ENCODE measurements at places on chromosomes 1 and 21.
A peak's percentile ranks its signal among the peaks of the same experiment; 100 is the strongest.

DNA sequence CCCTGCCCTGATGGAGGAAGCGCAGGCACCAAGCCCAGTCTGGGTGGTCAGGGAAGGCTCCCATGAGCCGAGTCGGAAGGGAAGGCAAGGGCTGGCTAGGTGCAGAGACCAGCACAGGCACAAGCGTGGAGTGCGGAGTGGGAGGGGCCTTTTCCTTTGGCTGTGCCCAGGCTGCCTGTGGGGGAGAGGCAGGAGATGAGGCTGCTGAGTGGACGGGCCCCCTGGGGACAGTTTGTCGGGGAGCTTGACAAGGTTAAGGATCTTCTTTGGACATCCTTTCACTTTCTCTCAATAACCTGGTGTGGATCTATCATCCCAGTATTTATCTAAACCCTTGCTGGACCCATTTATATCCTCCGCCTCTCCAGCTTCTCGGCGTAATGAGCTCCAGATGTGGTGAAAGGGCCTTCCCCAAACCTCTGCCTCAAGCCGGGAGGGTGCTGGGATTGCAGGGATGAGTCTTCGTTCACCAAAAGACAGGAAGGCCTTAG, 42.9 kb downstream of the EPHB2 start:
- DNase-seq, result peak; percentile 64

DNA sequence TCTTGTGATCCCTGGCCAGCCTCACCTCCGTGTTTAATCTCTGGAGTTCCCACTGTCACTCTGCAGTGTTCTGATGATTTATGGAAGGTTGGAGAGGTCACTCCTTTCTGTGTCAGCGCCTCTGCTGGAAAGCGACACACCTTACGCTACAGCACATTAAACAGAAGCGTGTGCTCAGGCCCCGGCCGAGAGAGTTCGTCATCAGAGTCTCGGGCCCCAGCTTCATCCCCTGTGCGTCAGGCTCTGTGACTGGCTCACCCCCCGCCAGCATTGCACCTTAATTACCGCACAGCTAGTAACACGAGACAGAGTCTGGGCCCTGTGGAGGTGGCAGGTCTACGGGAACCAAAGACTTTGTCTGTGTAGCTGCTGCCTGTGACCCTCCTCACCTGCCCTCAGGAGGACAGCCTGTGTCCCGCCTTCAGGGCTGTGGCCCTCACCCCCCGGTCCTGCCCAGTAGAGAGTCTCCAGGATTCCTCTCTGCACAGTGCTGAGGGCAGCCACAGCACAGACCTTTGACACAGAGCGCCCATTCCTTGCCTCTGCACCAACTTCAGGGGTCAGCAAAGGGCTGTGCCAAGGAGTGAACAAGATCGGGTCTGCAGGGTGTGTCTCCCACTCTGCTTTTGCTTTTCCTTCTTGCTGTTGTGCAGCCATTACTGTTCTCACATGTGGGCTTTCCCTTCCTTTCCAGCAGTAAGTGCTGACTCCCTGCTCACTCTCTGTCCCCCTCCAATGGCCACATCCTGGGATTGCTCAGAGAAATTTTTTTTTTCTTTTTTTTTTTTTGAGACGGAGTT, 157.6 kb downstream of the PGBD5 start:
- DNase-seq, result peak; percentile 10

DNA sequence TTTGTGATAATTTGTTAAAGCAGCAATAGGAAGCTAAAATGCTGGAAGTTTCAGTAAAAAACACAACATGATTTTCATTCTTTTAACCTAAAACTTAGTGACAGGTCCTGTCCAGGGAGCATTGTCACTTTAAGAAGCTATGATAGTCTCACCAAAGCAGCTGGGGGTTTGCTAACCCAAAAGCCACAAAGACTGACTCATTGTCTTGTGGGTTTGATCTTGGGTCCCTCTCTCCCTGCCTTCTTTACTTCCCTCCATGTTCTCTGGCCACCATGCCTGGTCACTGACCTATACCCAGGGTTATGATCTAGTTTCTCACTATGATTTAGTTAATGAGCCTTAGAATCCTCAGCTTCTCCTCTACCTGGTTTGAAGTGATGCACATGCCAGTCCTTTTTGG, 213.5 kb upstream of the PTGFR start:
- peak; percentile 49 for DNase-seq

GRCh38 chr1:12148958-12149790, 17.6 kb upstream of the TNFRSF1B start:
- no peak for DNase-seq

DNA sequence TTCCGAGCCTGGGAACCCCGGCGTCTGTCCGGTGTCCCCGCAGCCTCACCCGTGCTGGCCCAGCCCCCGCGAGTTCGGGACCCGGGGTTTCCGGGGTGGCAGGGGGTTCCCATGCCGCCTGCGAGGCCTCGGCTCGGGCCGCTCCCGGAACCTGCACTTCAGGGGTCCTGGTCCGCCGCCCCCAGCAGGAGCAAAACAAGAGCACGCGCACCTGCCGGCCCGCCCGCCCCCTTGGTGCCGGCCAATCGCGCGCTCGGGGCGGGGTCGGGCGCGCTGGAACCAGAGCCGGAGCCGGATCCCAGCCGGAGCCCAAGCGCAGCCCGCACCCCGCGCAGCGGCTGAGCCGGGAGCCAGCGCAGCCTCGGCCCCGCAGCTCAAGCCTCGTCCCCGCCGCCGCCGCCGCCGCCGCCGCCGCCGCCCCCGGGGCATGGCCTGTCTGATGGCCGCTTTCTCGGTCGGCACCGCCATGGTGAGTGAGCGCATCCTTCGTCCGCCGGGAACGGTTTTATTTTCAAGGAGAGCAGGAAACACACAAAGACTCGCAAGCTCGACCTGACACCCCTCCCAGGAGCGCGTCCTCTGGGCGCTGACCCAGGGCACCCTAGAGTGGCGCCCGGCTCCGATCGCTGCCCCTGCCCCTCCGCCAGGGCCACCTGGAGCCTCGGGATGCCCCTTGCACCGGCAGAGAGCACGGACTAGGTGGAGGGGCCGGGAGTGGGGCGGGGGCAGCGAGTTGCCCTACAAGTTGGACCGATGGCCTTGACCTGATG, at the start of gene ABCG1:
Gene ABCG1 (plus strand): TSS at position 305 of the 770 bp plus-strand sequence. CDS start 123 bp downstream, at position 428.
- DNase-seq, result no peak

- no peak for DNase-seq
Measured at GRCh38 chr1:218617986-218618385, 272.9 kb downstream of the TGFB2 start.

- DNase-seq, result no peak
Measured at GRCh38 chr1:119099775-119100174, 40.7 kb downstream of the WARS2 start.

GRCh38 chr1:247246325-247247115, 9.4 kb upstream of the VN1R5 start:
- no peak for DNase-seq

DNA sequence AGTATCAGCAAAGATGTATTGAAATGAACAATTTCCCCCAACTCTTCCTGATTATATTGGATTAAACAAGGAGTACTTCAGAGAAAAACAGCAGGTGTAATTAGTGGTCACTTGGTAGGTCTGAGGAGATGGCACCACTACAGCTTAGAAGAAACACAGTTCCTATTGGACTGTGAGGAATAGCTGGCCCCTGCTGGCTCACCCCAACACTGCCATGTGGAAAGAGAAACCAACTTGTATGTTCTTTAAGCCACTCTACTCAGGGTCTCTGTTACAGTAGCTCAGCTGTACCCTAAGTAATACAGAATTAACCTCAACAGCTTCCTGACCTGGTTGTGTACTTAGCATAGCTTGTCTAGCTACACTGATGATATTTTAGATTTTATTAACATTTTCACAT, 26.5 kb upstream of the MTR start:
- DNase-seq, result no peak

DNA sequence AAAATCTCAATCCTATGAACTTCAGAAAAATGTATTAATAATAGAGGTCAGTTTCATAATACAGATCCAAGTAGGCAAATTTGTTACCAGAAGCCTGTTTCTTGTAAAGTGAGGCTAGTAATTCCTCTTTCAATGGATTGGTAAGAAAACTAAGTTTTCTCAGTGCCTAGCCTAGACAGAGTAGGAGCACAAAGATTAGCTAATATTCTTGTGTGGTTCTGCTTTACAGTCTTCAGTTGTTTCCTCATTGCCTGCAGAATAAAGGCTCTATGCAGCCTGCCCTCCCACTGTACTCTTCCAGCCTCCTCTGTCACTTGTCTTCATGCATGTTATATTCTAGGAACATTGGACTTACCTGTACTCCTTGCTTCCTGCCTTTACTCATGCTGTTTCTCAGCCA, 2.4 kb upstream of the PPP1R15B start:
- DNase-seq, result no peak

DNA sequence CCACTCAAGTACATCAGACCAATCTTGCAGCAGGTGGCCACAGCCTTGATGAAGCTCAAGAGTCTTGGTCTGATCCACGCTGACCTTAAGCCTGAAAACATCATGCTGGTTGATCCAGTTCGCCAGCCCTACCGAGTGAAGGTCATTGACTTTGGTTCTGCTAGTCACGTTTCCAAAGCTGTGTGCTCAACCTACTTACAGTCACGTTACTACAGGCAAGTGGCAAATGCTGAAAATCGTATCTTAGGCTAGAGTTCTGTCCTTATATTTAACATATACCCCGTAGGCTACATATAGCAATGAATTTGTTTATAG, 12.1 kb downstream of the HIPK1 start:
- DNase-seq, result no peak

- peak; percentile 50 for DNase-seq
Measured at GRCh38 chr21:17461014-17461413, 51.8 kb upstream of the CXADR start.

- no peak for DNase-seq
Measured at GRCh38 chr1:203676455-203676854, 49.8 kb downstream of the ATP2B4 start.

GRCh38 chr1:23424293-23425192, at the start of gene TCEA3:
TCEA3 (minus strand) TSS chr1:23424748; CDS start chr1:23424633, 115 bp downstream.
- DNase-seq, result no peak

DNA sequence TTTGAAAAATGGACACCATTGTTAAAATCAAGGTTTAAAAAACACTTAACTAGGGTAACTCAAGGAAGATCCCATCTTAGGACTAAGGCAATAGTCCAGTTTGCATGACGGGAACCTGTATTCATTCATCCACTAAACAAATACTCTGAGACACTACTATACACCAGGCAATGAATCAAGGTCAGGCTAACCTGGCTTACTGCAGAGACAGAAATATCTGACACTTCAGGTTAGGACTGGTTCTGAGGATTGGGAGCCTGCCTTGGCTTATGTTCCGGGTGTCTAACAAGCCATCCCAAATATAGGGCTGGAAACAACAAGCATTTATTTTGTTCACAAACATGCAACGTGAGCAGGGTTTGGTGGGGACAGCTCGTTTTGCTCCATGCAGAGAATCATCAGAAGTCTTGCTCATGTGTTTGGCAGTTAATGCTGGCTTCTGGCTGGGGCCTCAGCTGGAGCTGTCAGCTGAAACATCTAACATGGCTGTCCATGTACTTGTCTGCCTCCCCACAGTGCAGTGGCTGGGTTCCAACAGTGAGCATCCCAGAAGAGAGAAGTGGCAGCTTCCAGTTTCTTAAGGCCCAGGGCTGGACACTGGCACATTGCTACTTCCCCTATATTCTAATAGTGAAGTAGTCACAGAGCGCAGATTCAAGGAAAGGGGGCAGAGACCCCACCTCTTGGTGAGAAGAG, 37.0 kb upstream of the CAMK1G start:
- no peak for DNase-seq

DNA sequence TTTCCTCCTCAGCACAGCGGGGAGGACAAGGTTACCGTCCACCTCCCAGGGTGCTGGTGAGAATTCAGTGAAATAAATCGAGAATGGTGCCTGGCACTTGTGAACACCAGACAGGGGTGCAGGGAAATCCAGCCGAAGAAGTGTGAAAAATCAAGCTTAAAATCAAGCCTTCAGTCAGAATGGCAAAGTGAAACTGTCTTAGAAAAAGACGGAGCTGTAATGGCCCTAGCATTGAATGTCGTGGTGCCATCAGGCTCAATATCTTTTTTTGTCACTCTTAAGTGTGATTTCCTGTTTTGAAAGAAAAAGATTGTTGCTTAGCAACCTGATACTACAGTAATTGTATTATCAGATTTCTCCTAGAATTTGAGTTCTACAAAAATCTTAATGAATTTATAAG, 22.1 kb downstream of the EDARADD start:
- DNase-seq, result no peak

DNA sequence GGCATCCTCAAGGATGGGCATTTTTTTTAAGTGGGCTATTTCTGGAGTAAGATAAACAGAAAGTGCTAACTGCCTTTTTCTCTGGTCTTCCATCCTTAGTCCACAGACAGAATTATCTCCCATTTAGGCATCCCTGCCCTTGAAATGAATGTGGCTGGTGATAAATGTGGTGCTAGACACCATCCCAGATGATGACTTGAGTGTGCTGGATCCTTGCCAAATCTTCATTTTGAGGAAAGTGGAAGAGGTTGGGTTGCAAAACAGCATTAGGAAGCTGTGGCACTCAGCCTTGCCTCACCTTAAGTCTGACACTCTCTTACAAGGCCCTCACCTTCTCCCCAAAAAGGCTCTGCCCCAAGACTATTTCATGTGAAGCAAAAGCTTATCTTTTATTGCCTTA, 19.2 kb downstream of the MAB21L3 start:
- no peak for DNase-seq

- DNase-seq, result no peak
Measured at GRCh38 chr1:112332176-112333150, 63.6 kb upstream of the CTTNBP2NL start.

- peak; percentile 8 for DNase-seq
Measured at GRCh38 chr1:96487394-96487793, 234.2 kb upstream of the PTBP2 start.

DNA sequence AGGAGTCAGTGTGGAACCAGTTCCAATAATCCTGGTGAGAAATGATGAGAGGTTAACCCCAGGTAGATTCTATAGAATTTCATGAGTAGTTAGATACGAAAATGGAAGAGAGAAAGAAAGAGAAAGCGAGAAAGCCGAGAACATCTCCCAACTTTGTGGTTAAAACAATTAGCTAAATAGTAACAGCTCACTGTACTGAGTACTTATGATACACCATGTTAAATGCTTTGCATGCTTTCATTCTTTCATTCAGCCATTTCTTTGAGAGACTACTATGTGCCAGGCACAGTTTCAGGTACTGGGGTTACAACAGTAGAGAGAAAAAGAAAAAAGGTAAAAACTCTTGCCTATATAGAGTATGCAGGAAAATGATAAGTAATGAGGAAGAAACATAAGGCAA, 109.7 kb upstream of the SYT6 start:
- DNase-seq, result no peak

GRCh38 chr1:227490478-227490877, 72.9 kb upstream of the ZNF678 start:
- DNase-seq, result no peak

DNA sequence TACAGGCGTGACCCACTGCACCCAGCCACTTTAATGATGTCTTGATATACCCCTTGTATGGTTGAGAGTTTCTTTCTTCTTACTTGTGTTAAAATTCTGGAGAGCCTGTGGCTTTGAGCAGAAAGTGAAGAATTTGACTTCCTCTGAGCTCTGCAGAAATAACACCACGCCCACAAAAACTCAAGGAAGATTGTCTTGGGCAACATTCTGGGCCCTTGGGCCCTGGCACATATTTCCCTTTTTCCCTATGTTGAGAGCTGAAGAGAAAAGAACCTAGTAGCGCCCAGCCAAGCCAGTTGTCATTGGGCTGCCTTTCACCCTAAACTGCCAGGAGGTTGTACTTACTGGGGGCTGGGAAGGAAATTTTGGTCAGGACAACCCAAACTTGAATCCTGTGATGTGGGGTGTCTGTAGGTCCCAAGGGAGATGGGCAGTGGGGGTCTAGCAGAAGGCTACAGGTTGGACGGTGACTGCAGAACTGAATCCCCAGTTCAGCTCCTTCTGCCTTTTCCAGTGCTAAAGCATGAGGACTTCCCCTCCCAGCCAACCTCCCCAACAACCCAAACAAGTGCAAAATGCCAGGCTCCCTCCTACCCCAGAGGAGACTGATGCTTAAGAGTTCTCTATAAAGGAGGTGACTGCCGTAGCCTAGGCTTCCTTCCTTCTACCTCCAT, 11.7 kb upstream of the SNAPIN start:
- DNase-seq, result no peak
